ENCODE measurements at places on chromosomes 5 and 9.

GRCh38 chr9:126228781-126229444, 97.7 kb upstream of the MVB12B start:
- peak; percentile 41 for DNase-seq
- no peak overlapping the region for H3K4me3 ChIP-seq
- H3K4me1 ChIP-seq, result no peaks in the 10 kb centered on the region
- no peak overlapping the region for H3K27ac ChIP-seq
- H3K36me3 ChIP-seq, result no peaks in the 10 kb centered on the region

GRCh38 chr9:81363916-81364480, 325.3 kb downstream of the TLE1 start:
- H3K4me1 ChIP-seq, result peaks cover 17% of the 10 kb centered on the region
- no peak overlapping the region for H3K4me3 ChIP-seq
- no peak for DNase-seq
- H3K27me3 ChIP-seq, result peaks cover 4% of the 10 kb centered on the region
- peaks cover 19% of the 10 kb centered on the region for H3K36me3 ChIP-seq

GRCh38 chr9:18911714-18912342, 121.2 kb downstream of the SAXO1 start:
- H3K27ac ChIP-seq, result no peak overlapping the region
- peaks cover 23% of the 10 kb centered on the region for H3K36me3 ChIP-seq
- no peak for DNase-seq
- H3K4me1 ChIP-seq, result peaks cover 36% of the 10 kb centered on the region
- no peak overlapping the region for H3K4me3 ChIP-seq

DNA sequence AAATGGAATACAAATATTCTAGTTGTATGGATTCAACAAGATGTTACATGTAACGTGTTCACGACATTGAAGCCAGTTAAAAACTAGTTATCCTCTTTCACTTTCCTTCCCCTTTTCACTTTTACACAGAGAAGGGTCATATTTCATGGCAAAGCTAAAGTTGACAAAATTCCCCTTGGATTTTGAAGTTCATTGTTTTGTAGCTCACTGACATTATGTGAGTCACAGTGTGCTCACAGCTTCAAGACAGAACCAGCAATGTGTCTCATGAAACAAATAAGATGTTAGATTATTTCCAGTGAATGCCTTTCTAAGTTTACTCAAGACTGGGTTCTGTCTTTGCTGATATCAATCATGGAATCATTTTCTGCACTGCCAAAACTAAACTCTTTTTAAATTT, 535.5 kb upstream of the GRIN3A start:
- no peaks in the 10 kb centered on the region for H3K27me3 ChIP-seq
- no peak overlapping the region for H3K4me3 ChIP-seq
- no peaks in the 10 kb centered on the region for H3K36me3 ChIP-seq
- DNase-seq, result no peak

- H3K36me3 ChIP-seq, result no peaks in the 10 kb centered on the region
- no peak overlapping the region for H3K4me3 ChIP-seq
- no peaks in the 10 kb centered on the region for H3K27me3 ChIP-seq
- no peaks in the 10 kb centered on the region for H3K4me1 ChIP-seq
- no peak overlapping the region for H3K27ac ChIP-seq
Observed at GRCh38 chr5:147673266-147673665, 109.3 kb downstream of the JAKMIP2 start.

DNA sequence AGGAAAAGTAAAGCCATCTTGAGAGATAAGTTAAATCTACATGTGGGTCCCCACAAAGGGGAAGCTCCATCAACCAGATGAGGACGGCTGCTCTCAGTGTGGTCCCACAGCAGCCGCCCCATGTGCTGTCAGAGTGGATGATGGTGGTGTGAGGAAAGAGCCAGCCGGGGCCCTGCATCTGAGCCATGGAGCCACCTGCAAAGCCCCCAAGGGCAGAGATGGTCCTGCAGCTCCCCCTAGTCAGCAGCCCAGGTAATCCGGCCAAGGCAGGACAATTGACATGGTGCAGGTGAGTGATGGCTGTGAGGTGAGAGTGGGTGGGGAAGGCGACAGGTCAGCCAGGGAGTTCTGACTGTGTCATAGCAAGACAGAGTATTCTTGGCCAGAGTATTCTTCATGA, 458.8 kb downstream of the ICE1 start:
- H3K27ac ChIP-seq, result no peak overlapping the region
- no peak for DNase-seq
- H3K4me1 ChIP-seq, result no peaks in the 10 kb centered on the region
- no peak overlapping the region for H3K4me3 ChIP-seq
- H3K36me3 ChIP-seq, result no peaks in the 10 kb centered on the region

- peaks cover 14% of the 10 kb centered on the region for H3K4me1 ChIP-seq
- no peak overlapping the region for H3K4me3 ChIP-seq
- H3K36me3 ChIP-seq, result peaks cover 12% of the 10 kb centered on the region
- no peak for DNase-seq
- no peak overlapping the region for H3K27ac ChIP-seq
- H3K27me3 ChIP-seq, result peaks cover 5% of the 10 kb centered on the region
Observed at GRCh38 chr9:129235931-129236331, 57.9 kb upstream of the IER5L start.

DNA sequence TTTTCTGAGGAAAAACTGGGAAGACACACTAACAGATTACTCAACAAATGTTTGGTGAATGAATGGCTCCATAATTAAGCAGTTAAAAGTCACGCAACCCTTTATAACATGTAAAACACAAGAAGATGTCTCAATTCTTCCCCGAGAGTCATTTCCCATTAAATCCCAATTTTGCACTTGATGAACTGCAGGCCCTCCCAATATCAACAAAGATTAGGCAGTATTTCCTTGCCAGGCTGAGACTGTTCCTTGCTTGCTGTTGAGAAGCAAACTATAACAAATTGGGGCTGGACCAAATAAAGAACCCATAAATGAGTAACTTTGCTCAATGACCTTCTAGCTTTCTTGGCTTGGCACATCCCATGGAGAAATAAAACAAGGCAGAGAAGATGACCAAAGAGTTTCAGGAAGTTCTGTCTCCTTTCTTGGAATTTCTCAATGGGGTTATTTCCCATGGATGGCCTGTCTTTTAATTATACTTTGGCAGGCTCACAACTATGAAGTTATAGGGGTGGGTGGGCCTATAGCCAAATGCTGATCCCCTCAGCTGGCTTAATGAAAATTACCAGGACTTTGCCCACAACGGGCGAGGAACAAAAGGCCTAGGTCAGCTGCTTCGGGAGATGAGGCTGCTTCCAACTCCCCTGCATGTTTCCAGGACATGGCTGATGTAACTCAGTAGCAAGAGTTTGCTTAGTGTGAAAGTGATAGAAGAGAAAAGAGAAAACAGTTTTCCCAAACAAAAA, 243.1 kb upstream of the RFX3 start:
- peaks cover 37% of the 10 kb centered on the region for H3K4me1 ChIP-seq
- DNase-seq, result peak; percentile 83
- H3K27me3 ChIP-seq, result no peaks in the 10 kb centered on the region
- H3K27ac ChIP-seq, result peak overlapping the region; percentile 85
- H3K4me3 ChIP-seq, result peak overlapping the region; percentile 77
- no peaks in the 10 kb centered on the region for H3K36me3 ChIP-seq

GRCh38 chr5:172641359-172642050, 442 bp downstream of the NEURL1B start:
- peaks cover 5% of the 10 kb centered on the region for H3K27me3 ChIP-seq
- H3K4me3 ChIP-seq, result peak overlapping the region; percentile 78
- peaks cover 26% of the 10 kb centered on the region for H3K4me1 ChIP-seq
- DNase-seq, result no peak
- H3K27ac ChIP-seq, result no peak overlapping the region
- H3K36me3 ChIP-seq, result no peaks in the 10 kb centered on the region

- H3K4me3 ChIP-seq, result no peak overlapping the region
- no peaks in the 10 kb centered on the region for H3K36me3 ChIP-seq
- no peaks in the 10 kb centered on the region for H3K27me3 ChIP-seq
- H3K27ac ChIP-seq, result no peak overlapping the region
- H3K4me1 ChIP-seq, result no peaks in the 10 kb centered on the region
Observed at GRCh38 chr5:117266280-117266679, 691.7 kb upstream of the SEMA6A start.

DNA sequence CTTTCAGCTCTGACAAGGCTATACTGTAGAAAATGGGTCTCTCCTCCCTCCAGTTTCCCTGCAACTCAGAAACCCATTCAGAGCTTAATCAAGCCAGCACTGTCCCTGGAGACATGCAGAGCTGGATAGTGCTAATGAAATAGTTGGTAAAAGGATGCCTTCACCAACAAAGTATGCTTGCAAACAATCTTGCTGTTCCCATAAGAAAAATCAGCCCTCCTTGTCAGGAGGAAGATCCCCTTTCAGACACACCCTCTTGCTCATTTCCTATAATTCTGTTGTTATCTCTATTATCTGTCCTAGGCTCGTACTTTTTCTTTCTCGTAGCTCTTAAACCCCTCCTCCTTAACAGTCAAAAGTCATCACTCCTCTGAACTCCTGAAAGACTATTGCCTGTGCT, 9.9 kb upstream of the OSMR start:
- peak overlapping the region; percentile 3 for H3K27ac ChIP-seq
- no peaks in the 10 kb centered on the region for H3K27me3 ChIP-seq
- H3K4me1 ChIP-seq, result peaks cover 48% of the 10 kb centered on the region
- no peak for DNase-seq
- no peaks in the 10 kb centered on the region for H3K36me3 ChIP-seq
- no peak overlapping the region for H3K4me3 ChIP-seq

- no peak overlapping the region for H3K4me3 ChIP-seq
- DNase-seq, result no peak
Observed at GRCh38 chr9:96581786-96582185, 37.9 kb downstream of the CDC14B start.

- H3K4me3 ChIP-seq, result no peak overlapping the region
- peaks cover 16% of the 10 kb centered on the region for H3K36me3 ChIP-seq
- no peak for DNase-seq
Observed at GRCh38 chr9:72911816-72912215, 41.0 kb downstream of the ALDH1A1 start.

GRCh38 chr5:151820271-151820670, 48.5 kb downstream of the G3BP1 start:
- peaks cover 7% of the 10 kb centered on the region for H3K36me3 ChIP-seq
- H3K27ac ChIP-seq, result no peak overlapping the region
- no peaks in the 10 kb centered on the region for H3K4me1 ChIP-seq

GRCh38 chr9:38039907-38040682, 28.9 kb downstream of the SHB start:
- no peaks in the 10 kb centered on the region for H3K27me3 ChIP-seq
- DNase-seq, result no peak
- H3K4me3 ChIP-seq, result no peak overlapping the region
- H3K4me1 ChIP-seq, result peaks cover 93% of the 10 kb centered on the region
- peak overlapping the region; percentile 98 for H3K27ac ChIP-seq
- peaks cover 14% of the 10 kb centered on the region for H3K36me3 ChIP-seq

GRCh38 chr5:135295852-135296251, 103.2 kb downstream of the MACROH2A1 start:
- no peaks in the 10 kb centered on the region for H3K27me3 ChIP-seq
- H3K27ac ChIP-seq, result no peak overlapping the region
- H3K4me3 ChIP-seq, result no peak overlapping the region
- H3K36me3 ChIP-seq, result no peaks in the 10 kb centered on the region

DNA sequence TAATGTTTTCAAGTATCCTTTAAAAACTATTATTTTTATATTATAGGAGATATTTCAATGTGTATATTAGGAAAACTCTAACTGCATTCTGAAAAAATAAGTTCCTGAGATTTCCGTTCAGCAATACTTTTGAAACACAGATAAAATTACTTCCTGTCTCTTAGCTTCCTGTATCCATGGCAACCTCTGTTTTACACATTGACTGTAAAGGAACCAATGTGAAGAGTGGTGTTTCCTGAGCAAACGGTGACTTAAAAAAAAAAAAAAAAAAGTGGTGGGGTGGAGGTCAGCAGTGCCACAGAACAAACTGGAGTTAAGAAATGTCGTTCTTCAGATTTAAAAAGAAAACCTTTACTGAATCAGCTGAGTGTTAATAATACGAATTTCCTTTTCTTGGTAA, at the start of gene LRRC70:
TSS of gene LRRC70 (plus strand) at position 280 of the 400 bp plus-strand sequence. CDS start 620 bp downstream, outside the sequence.
- H3K27me3 ChIP-seq, result no peaks in the 10 kb centered on the region
- peak within 1 kb of the TSS; percentile 63 for H3K27ac ChIP-seq
- H3K4me1 ChIP-seq, result peaks cover 31% of the 10 kb centered on the region
- H3K36me3 ChIP-seq, result no peaks in the 10 kb centered on the region
- peak; percentile 69 for DNase-seq

- peak; percentile 76 for DNase-seq
- H3K4me3 ChIP-seq, result peak overlapping the region; percentile 86
- H3K27ac ChIP-seq, result peak overlapping the region; percentile 99
- H3K27me3 ChIP-seq, result no peaks in the 10 kb centered on the region
- H3K36me3 ChIP-seq, result peaks cover 9% of the 10 kb centered on the region
Observed at GRCh38 chr5:6732634-6733410, 19.6 kb downstream of the TENT4A start.
